ENCODE measurements at places on chromosomes 6 and 20.

DNA sequence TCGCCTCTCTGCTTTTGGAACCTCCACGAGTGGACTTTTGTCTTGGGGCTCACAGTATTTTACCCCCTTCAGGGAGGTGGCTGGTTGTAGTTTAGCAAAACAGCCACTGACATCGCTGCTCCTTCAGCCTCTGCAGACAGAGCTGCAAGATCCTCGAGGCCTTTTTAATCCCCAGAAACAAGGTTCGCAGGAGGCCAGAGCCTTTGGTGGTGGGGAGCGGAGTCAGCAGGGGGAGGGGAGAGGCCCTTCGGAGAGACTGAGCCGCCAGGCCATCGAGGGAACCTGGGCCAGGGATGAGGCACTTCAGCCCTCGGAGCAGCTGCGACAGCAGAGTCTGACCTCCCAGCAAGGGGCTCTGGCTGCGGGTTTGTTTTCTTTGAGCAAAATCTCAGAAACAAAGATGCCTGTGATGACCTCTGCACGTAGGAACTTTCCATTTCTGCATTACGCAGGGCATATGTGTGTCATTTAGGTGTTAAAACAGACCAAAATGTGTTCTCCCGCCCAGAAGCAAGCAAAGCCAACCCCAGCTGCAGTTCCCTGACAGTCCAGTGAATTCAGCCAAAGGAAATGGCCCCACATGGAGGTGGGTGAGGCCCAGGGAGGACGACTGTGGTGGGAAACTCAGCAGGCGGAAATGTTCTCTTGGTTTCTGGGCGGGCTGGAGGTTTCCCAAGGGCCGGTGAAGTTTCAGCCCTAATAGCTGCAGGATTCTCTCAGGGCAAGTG lies 171.2 kb upstream of the SULF2 start:
- no peak for DNase-seq

- DNase-seq, result no peak
Measured at GRCh38 chr6:98832284-98833056, 1.9 kb upstream of the POU3F2 start.

DNA sequence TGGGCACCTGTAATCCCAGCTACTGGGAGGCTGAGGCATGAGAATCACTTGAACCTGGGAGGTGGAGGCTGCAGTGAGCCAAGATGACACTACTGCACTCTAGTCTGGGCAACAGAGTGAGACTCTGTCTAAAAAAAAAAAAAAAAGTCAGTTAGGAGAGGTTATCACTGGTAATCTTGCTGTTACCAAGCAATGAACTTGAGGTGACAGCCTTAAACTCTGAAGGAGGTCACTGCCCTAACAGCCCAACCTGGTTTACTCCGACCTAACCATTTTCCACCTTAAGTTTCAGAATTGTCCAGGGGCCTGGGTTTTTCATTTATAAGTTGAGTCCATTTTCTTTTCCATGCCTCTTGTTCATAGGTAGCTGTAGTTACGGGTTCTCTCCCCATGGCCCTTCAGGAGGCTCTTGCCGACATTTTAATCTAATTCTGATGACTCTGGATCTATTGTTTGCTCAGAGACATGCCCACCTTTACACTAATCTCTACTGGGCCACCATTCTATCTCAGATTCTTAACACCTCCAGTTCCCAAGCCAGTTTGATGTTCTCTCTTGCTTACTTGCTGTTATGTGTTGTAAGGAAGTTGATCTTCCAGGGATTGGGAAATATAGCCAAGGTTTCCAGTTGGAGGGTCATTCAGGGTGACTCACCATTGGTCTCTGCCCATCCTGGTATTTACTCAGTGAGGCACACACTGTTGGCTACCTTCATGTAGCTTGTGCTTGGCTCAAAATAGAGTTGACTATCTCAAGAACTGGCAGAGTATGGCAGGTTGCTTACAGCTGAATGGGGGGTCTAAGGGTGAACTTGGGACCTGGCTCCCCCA lies 29.1 kb downstream of the SHLD1 start:
- no peak for DNase-seq

DNA sequence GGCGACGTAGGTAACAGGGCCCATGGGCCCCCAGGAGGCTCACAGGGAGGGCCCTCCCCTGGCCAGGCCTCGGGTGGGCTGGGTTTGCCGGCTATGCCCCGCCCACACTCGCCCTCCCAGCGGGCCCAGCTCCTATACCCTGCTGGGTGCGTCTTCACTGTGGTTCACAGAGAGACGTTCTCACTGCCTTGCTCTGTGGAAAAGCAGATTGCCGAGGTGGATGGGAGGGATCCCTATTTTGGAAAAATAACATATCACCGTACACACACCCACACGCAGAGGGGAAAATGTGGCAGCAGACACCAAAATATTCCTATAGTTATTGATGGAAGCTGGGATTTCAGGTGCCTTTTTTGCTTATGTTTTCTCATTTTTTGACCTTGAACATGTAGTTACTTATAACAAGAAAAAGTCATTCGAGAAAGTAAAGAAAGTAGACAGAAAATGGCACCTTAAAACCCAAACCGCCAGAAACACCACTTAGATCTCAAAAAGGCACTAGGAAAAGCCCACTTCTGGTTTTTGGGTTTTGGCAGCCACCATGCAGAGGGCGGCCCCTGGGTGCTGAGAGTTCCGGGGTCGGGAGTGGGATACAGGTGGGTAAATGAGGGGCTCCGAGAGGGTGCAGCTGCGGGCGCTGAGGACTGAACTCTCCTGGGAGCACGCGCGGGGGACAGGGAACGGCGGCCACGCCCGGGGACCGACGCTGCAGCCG lies 49.4 kb downstream of the TMEM242 start:
- no peak for DNase-seq
